Kidney (tissue), 22 donors: ENCODE measurements at places on chromosomes 16 and 17. TPM values are rescaled to one million over a fixed set of nuclear protein-coding genes. Genes with fewer than 3 reads are reported as not detected.

The ARHGDIG gene
- 0.88 TPM for total RNA-seq

DNA sequence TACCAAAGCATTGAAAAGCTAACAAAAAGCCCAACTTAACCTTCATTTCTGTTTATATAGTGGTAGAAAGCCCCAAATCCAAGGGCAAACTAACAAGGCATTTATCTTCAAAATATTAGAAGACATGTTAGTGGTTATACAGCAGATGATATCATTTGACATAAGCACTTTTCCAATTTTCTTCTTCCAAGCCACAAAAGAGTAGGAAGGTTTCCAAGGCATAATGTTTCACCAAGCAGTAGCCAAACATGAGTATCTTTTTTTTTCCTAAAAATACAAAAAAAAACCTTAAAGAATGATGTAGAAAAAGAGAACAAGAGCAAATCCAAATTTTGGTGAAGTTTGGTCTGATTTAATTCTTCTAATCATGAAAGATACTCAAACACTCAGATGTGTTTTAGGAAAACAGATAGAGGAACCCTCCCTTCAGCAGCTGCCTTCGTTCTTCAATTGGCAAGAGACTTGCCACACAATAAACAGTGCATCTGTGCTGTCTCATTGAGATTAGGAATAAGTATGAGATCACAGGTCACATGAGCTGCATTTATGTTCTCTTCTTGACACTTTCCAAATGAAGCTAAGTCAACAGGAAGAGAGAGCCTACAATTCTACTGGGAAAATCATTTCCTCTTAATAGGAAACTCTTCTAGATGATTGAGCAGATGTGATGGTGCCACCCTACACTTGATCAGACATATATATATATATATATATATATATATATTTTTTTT lies 106.7 kb downstream of the TTC19 start:
- DNase-seq: peak; percentile 57

The KRTAP16-1 gene
- total RNA-seq: not detected

- peak; percentile 63 for DNase-seq
Observed at GRCh38 chr16:51359141-51359955, 208.3 kb upstream of the SALL1 start.

DNA sequence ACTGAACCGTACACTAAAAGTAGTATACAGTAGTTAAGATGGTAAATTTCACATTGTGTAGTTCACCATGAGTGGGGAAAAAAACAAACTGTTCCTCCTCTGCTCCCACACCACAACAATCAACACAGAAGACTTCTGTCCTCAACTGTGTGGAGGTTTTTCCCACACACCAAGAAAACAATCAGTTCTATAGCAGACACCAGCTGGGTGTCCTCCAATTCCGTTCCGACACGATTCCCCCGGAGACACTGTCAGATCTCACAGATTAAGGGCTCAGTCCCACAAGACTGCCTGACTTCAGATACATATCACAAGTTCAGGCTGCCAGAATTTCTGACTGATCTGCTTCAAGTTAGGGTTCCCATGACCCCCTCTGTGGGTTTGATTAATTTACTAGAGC lies 31.8 kb downstream of the BBS2 start:
- DNase-seq: peak; percentile 14

DNA sequence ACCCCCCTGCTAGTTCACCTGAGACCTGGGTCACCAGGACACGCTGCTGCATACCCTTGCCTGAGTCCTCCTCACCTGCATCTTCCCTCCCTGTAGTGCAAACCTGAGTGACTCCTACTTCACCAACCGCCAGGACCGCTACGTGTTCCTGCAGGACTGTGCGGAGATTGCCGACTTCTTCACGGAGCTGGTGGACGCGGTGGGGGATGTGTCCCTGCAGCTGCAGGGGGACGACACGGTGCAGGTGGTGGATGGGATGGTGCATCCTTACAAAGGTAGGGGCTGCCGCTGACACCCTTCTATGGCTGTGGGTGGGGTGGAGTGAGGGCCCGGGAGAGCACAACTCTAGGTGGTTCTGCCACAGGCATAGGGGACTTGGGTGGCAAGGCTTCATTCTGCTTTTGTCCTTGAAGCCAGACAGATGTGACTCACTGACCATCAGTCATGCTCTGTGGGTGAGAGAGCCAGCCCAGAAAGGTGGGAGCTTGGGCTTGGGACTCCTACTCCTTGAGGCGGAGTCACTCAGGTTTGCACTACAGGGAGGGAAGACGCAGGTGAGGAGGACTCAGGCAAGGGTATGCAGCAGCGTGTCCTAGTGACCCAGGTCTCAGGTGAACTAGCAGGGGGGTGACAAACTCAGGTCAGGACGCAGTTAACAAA lies 22.3 kb downstream of the PGS1 start:
- DNase-seq: no peak

DNA sequence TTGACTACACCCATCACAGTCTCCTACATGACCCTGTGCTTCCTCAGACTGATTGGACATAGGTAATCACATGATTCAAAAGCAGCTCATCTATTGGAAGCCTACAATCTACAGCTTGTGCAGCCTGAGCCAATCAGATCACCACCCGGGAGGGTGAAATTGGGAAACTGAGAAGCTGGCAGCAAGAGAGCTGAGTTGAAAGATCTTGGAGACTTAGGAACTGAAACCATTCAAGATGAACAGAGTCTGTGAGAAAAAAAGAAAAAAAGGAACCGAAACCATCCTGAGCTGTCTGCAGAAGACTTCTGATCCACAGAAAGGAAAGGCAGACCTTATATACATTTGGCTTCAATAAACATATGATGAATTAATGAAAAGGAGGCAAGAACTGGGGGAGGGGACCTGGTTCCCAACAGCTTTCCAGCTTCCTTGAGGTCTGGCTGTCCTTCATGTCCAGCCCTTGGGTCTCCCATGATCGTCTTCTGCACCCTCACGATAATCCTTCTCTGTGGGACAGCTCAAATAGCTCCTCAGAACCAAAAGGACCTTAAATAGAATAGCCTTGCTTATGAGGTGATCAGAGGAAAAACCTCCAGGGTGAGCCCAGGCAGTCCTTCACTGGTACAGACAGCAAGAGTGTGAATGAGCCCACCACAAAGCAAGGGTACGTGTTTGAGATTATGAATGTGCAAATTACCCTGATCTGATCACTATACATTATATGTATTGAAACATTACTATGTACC lies 32.6 kb downstream of the PLXDC1 start:
- DNase-seq: no peak

- no peak for DNase-seq
Observed at GRCh38 chr17:40819528-40820125, 2.8 kb downstream of the KRT10 start.

DNA sequence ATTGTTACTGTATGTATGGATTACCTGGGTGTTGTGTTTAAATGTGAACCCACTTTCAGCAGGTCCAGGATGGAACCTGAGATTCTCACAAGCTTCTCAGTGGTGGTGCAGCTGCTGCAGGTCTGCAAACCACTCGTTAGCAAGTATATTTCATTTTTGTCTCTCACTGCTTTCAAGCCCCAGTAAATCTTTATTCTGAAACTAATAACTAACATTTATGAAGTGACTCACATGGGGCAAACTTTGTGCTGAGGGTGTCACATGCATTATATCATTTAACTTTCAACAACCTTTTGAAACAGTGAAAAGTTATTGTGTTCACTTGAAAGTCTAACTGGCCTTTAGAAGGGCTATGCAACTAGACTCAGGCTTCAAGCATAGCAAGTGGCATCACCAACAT lies 98.9 kb upstream of the DYNLRB2 start:
- DNase-seq: no peak

The GP2 gene
- 0.94 TPM for total RNA-seq

GRCh38 chr16:29256501-29256981 lies 150.0 kb downstream of the NPIPB11 start:
- DNase-seq: no peak

GRCh38 chr16:1333149-1333812 lies at the start of gene BAIAP3:
BAIAP3 (plus strand) TSS chr16:1333645; CDS start chr16:1338550, 4,905 bp downstream.
- no peak for DNase-seq

DNA sequence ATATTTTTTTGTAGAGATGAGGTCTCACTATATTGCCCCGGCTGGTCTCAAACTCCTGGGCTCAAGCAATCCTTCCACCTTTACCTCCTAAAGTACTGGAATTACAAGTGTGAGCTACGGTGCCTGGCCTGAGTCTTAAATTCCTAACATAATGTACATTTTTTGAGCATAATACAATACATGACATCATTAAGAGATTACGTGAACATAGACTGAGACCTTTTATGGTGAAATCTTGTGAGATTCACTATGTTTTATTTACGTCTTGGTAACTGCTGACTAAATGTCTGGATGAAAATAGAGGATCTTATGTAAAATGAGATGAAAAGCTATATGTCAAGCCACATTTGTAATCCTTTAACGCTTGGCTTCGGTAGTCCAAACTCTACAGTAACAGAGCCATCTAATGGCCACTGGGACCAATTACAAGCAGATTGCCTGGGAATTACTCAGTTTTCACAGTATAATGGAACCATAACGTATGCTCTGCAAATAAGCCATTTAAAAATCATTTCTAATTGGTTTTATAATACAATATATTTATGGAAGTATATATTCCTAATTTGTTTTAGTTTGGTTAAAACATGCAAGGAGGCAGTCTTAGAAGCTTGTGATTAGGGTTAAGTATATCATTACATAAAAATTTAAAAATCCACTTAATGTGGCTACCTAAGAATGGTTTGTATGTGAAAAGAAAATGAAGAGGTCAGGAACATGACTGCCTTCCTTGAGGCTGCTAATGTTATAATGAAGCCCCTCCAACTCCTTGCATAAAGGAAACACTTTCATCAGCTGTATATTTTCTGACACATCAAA lies 8.1 kb upstream of the EFCAB13 start:
- peak; percentile 73 for DNase-seq

GRCh38 chr16:77171745-77172635 lies 19.0 kb upstream of the MON1B start:
- peak; percentile 82 for DNase-seq

The ATP6V0C gene
- total RNA-seq: 303 TPM

DNA sequence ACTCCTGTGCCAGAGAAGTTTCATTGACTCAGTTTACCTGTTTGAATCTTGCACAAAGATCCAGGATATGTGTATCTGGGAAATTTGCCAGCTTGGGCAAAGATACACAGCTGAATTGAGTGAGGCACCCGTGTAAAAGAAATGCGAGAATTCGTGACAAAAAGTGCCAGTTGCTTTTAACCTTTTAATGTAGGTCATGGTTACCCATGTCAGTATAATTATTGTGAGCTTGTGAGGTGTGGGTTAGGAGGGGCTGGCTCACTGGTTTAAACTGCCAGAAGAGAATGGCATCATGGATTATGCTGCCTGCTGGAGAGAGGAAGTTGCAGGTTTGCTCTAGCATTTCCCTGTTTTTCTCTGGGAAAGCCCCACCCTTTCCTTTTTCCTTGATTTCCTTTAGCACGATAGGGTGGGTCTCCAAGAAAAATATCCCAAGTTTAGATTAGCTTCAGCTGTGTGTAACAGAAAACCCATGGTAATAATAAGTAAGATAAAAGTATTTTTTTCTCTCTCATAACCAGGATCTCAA lies 24.8 kb upstream of the NDRG4 start:
- no peak for DNase-seq

The SLFN13 gene
- 24.5 TPM for total RNA-seq

DNA sequence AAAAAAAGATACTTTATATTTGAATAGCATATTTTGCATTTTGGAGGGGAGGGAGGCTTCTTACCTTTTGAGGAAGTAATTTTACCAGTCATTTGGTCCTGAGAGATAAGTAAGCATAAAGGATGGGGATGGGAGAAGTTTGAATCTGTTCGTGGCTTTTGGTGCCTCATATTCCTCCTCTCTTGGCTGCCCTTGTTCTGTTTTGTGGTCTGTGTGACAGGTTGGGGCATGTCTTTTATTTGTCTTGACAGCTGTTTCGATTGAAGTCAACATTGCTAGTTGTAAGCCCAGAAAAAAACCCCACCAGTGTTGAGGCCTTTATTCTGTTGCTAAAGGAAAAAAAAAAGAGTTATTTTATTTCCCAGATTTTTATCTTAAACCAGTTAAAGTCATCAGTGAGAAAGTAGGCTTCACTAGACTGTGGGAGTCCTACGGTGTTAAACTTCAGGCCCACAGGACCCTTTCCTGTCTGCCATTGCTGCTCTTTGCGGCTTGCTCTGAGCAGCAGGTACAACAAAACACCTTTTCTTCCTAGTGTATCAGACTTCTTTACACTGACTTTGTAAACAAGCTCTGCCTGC lies 11.4 kb downstream of the SLC7A6 start:
- no peak for DNase-seq

DNA sequence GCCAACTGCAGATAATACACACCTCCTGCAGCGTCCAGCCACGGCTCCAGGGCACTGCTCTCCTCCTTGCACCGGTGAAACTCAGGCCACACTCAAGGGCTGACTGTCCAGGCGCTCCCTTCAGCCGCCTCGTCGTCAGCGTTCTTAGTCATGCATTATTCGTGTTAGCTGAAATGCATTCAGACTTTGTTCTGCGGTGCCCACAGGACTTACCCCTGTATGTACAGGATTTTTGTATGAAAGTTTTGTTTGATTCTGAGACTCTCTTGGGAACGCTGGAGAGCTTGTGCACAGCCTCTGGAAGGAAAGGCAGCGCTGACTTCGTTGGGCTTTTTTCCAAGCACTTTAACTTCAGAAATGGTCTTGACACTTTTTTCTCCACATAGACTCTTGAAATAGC lies 22.1 kb downstream of the CIBAR2 start:
- DNase-seq: no peak

- DNase-seq: no peak
Observed at GRCh38 chr16:12283596-12283995, 307.1 kb downstream of the SNX29 start.

DNA sequence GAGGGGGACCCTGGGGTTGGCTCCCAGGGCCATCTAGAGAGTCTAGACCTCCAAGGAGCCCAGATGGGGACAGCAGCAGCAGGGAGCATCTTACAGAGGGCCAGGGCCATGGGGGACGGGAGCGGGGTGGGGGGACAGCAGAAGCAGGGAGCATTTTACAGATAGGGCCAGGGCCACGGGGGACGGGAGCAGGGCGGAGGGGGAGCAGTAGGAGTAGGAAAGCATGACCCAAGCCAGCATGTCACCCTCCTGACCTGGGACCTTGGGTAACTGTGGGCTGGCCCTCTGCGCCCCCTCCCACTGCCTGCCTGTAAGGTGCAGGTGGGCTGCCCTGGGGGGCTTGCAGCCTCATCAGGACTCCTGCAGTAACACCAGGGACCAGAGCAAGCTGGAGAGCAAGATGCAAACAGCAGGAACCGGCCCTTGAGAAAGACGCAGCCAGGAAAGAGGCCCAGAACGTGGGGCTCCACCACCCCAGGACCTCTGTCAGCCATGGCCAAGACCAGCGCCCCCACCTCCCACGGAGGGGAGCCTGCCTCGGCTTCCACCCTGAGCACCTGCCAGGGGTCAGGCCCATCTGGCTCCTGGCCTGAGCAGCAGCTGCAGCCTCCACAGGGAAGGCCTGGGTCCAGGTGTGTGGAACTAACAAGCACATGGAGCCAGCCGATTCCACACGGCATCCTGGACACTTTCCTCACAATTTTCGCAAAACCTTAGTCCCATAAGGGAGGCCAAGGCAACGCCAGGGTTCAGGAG lies 2.4 kb downstream of the ZNF598 start:
- DNase-seq: no peak

The ABAT gene
- total RNA-seq: 9.6 TPM

- peak; percentile 24 for DNase-seq
Observed at GRCh38 chr16:75566758-75567255, 628 bp downstream of the GABARAPL2 start.

- DNase-seq: no peak
Observed at GRCh38 chr17:9628509-9628908, 16.8 kb upstream of the USP43 start.
